Brain (organoid and tissue), 16 donors: ENCODE measurements at places on chromosomes 5 and 9.

DNA sequence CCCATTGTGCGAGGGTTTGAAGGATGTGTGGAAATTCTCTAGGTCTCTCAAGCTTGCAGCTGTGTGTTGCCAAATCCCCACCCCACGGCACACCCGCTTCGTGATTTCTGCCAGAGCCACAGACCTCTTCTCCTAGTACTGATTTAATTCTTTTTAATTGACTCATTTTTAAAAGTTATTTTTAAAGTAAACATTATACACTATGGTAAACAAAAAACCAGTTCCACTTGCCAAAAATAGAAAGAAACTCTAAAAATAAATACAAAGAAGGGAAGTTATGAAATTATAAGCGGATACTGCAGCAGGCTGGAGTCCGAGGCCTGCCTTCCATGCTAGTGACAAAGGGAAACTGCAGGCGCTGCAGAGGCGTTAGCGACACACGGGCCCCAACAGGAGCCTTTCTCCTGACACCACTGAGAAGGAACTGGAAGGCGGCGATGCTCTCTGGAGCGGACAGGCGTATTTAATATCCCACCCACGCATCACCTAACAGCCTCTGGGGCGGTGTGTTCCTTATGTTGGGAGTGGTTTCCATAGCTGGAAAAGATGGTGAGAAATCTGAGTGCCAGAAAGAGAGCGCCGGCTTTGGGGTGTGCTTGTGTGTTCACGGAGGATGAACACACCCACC lies 122.5 kb downstream of the COL23A1 start:
- no peak for DNase-seq

GRCh38 chr5:125384071-125384470 lies 637.6 kb upstream of the ZNF608 start:
- no peak for DNase-seq

GRCh38 chr5:39073767-39074016 lies 507 bp downstream of the RICTOR start:
- DNase-seq = no peak

DNA sequence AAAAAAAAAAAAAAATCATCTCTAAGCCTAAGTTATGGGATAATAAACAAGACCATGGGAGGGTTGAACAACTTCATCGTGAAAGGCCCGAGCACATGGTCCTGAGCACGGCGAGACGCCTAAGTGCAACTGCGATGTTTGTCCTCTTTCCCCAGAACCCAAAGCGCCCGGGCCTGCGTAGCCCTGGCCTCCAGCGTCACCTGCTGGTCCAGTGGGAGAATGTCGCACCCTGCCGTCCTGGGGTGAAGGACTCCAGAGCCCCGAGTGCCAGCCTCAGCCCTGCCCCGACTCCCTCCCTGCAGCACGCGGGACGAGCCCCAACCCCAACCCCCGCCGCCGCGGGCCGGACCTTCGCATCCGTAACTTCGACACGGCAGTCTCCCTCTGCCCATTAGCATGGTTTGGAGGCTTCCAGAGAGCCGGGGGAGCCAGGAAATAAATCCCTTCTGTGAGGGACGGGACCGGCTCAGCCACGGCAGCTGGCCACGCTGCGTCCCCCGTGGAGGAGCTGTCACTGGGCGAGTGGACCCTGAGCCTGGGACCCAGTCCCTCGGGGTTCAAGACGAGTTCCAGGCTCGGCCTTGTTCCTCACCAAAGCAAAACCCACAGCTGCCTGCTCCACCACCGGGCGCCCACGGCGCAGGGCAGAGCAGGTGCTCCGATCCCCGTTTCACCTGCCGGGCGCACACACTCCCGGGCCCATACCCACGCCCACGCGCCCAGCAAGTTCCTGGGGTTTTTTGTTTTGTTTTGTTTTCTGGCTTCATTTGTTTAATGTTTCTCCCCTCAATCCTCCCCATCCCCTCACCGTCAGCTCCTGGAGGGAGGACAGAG lies 132.5 kb upstream of the HAND1 start:
- DNase-seq = peak; percentile 50

DNA sequence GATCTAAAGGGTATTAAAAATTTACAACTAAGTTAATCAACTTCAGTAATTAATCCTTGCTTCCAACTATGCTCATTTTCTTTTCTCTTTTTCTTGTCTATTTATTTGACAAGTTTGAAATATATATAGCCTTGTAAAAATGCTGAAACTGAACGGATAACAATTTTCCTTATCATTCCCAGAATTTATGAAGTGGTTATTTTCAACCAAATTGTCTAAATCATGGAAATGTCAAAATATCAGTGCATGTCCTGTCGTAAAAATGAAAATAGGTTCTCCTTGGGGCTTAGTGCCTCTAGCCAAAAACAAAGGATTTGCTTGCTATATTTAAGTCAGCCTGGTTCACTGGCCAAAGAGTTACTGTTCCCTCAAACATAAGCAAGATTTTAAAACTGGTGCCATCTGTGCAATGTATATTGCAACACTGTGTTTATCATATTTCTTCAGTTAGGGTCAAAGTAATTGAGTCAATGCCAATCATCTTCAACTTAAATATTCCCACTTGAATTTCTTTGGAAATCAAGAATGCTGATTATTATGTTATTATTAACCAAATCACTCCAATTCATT lies 798.3 kb downstream of the MAT2B start:
- no peak for DNase-seq

DNA sequence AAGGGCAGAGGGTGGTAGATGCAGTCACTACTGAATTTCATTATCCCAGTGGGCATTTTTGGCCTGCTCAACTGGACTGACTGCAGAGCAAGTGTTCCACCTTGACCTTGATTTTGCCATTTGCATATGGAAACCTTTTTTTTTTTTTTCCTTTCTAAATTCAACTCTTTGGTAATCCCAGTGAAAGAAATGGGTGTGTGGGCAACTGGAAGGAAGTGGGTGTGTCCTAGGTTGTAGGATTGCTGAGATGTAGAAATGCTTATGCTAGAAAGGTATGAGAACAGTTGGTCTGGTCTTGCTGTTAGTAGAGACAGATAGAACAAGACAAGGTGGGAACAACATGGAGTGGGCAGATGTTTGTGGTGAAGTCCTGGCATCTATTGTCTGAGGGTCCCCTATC lies 7.8 kb upstream of the IL12B start:
- no peak for DNase-seq

GRCh38 chr9:87686520-87687090 lies 39.3 kb upstream of the CTSL start:
- no peak for DNase-seq

DNA sequence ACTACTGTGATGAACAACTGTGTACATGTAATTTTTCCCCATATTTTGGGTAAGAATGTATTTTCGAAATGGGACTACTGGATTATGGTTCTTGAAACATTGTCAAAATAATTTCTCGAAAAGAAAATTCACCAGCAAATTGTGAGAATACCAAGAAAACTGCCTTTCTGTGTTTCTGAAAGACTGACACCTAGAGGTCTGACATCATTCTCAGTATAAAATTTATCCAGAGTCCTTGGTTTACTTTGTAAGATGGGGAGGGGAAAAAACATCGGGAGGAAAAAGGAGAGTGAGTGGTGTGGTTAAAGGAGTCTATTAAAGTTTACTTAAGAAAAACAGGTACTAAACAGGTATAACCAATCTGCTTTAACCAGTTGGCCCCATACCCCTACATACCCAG lies 149.2 kb downstream of the CEP120 start:
- no peak for DNase-seq

GRCh38 chr5:135879591-135879990 lies 16.1 kb downstream of the IL9 start:
- DNase-seq = no peak
